Activated CD4-positive, alpha-beta T cell treated with anti-CD3 and anti-CD28 coated beads for 36 hours (primary cell): ENCODE measurements at places on chromosomes 2 and 18. TPM values are rescaled to one million over a fixed set of nuclear protein-coding genes. Genes with fewer than 3 reads are reported as not detected.

DNA sequence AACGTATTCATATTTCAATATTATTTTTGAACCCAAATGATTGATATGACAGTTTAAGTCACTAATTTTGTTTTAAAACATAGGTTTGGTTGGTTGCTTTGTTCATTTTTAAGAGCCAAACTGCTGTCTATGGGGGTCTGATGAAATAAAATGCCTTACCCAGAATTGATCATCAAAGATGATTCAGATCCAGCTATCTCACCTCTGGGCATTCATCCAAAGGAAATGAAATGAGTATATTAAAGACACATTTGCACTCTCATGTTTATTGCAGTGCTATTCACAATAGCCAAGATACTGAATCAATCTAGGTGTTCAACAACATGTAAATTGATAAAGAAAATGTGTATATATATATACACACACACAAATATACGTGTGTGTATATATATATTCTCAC, 326.9 kb upstream of the GULP1 start:
- H3K36me3 ChIP-seq, result no peaks in the 10 kb centered on the region
- no peaks in the 10 kb centered on the region for H3K27me3 ChIP-seq
- H3K4me1 ChIP-seq, result no peaks in the 10 kb centered on the region
- no peak for DNase-seq
- no peak overlapping the region for H3K27ac ChIP-seq

Gene SERPINB4
- total RNA-seq, result not detected

DNA sequence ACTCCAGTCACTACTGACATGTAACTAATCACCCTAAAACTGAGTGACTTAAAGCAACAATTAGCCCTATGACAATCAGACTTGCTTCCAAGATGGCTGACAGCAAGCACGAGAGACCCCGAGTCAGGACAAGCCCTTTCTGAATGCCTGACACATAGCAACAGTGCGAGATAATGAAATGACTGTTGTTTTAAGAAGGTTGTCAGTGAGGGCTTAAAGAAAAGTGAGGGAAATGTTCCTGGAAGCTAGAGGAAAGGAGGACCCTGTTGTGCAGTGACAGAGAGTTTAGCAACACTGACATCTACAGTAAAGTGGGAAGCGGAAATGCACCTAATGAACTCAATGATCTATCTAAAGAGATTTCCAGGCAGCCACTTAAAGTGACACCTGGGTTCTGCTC, 163.1 kb downstream of the STK39 start:
- no peak overlapping the region for H3K4me3 ChIP-seq
- H3K27me3 ChIP-seq, result no peaks in the 10 kb centered on the region
- peaks cover 13% of the 10 kb centered on the region for H3K36me3 ChIP-seq
- DNase-seq, result no peak
- H3K4me1 ChIP-seq, result peaks cover 16% of the 10 kb centered on the region
- no peak overlapping the region for H3K27ac ChIP-seq

Gene POMC
- 8.3 TPM for total RNA-seq

DNA sequence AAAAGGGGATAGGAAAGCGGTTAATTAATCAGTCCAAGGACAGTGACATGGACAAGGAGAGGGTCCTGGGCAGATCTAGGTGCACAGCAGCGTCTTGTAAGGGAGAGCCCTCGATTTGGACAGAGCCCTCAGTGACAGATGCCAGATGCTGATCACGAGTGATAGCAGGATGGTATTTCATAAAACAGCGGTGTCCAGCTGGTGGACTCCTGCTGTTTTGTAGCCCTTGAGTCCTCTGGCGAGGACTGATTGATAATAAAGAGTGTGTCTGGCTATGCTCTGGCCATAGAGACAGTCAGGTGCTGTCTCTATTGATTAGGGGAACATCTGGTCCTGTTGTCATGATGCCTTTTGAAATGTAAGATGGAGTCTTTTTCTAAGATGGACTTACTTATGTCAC, 180.7 kb downstream of the NCK2 start:
- no peaks in the 10 kb centered on the region for H3K27me3 ChIP-seq
- H3K36me3 ChIP-seq, result peaks cover 4% of the 10 kb centered on the region
- H3K4me3 ChIP-seq, result no peak overlapping the region
- H3K4me1 ChIP-seq, result peaks cover 60% of the 10 kb centered on the region
- DNase-seq, result no peak

DNA sequence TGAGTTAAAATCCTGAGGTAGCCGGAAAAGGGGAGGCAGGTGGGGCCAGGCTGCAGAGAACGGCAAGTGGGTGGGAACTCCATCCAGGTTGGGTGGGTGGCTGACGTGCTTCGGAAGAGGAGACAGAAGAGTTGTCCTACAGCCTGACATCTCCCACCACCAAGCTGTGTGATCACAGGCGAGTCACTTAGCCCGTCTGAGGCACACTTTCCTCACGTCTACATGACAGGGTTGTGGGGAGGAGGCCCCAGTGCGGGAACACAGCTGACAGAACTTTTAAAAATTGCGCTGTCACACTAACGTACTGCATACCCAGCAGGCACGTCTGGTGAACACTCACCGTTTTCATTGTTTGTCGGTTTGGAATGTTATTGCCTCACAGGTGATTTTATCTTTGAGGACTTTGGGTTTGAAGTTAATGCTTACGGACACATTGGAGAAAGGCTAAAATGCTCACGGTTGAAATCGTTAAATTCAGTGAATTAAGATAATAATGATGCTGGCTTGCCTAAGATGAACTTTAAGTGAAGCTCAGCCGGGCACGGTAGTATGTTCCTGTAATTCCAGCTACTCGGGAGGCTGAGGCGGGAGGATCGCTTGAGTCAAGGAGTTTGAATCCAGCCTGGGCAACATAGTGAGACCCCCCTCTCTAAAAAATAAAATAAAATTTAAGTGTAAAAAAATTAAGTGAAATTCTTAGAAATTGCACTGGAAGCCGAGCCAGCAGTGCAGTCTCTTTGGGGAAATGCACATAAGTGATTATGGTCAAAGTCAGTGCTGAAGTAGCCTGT, 8.9 kb downstream of the EMILIN2 start:
- peak; percentile 41 for DNase-seq
- H3K4me3 ChIP-seq, result no peak overlapping the region
- H3K36me3 ChIP-seq, result no peaks in the 10 kb centered on the region

DNA sequence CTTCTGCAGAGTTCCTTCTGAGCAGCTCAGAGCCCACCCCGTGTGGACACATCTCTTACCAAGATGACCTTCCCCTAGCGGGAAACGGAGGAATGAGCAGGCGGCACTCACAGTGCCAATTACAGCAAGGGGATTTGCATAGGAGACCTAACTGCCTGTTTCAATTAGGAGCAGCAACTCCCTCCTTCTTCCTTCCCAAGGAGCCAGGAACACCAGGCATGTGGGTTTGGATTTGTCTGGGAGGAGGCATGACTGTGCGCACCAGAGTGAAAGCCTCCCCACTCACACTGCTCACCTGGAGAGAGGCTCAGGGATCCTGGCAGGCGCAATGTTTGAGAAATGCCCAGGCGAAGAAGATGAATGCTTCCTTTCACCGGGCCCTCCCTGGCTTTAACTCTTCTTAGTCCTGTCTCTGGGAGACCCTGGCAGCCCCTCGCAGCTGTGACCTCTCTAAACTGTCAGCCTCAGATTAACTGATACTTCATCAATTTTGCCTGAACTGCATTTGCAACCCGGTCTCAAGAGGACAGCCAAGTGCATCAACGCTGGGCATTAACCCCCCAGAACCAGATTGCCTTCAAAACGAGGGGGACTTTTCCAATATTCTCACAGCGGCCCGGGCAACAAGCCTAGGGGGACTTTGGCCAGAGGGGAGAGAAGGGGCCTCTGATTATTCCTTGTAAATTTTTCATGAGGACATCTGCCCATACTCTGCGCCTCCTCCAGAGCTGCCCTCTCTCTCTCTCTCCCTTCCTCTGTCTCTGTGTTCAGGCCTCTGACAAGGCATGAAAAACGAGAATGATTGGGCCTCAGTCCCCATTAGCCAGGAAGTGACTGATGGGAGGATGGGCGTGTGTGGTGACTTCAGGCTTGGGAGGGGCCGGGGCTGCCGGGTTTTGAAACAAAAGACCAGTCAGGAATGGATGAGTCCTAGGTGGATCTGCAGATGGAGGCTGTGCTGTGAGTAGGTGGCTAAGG, 93.8 kb downstream of the CMPK2 start:
- peaks cover 28% of the 10 kb centered on the region for H3K27me3 ChIP-seq
- no peaks in the 10 kb centered on the region for H3K36me3 ChIP-seq
- H3K4me3 ChIP-seq, result no peak overlapping the region
- no peak overlapping the region for H3K27ac ChIP-seq

DNA sequence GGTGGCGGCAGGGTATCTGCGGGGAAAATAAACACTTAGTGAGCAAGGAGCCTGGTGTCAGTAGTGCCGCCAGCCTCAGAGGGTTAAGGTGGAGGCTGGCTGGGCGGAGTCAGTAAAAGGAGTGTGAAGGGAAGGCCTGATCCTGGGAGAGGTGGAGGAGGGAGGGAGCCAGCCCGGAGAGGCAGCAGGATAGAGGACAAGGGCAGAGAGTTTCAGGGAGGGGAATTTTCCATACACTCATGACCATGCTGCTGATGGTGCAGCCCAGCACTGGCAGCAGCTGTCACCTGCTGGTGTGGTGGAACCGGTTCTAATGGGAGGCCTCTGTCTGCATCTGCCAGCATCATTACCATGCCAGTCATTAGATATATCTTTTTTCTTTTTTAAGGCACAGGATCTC, 2.0 kb upstream of the TEX44 start:
- H3K4me3 ChIP-seq, result no peak overlapping the region
- DNase-seq, result no peak
- H3K36me3 ChIP-seq, result no peaks in the 10 kb centered on the region
- no peaks in the 10 kb centered on the region for H3K27me3 ChIP-seq

DNA sequence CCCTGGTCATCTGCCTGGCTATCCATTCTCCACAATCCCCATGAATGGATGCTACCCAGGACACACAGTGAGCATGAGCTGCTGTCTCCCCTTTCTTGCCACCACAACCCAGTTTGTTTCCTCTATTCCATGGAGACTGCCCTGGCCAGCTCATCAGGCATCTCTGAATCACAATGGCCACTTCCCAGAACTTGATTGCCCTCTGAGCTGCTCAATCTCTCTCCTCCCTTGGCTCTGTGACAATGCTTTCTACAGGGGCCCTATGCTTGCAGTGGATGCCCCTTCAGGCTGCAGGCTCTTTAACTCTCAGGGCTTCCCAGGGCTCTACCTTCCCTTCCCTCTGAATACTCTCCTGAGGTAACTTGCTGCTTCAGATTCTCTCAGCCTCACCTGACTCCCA, 14.4 kb upstream of the SLC4A5 start:
- peaks cover 22% of the 10 kb centered on the region for H3K36me3 ChIP-seq
- DNase-seq, result no peak
- no peaks in the 10 kb centered on the region for H3K27me3 ChIP-seq
- H3K4me3 ChIP-seq, result no peak overlapping the region

GRCh38 chr2:45836740-45837139, 185.3 kb downstream of the PRKCE start:
- H3K27me3 ChIP-seq, result peaks cover 1% of the 10 kb centered on the region
- no peak for DNase-seq
- peaks cover 2% of the 10 kb centered on the region for H3K4me1 ChIP-seq
- H3K27ac ChIP-seq, result no peak overlapping the region
- no peak overlapping the region for H3K4me3 ChIP-seq
- H3K36me3 ChIP-seq, result no peaks in the 10 kb centered on the region

GRCh38 chr18:24075767-24076597, 61.4 kb downstream of the TTC39C start:
- H3K4me1 ChIP-seq, result peaks cover 45% of the 10 kb centered on the region
- peak overlapping the region; percentile 81 for H3K27ac ChIP-seq
- no peaks in the 10 kb centered on the region for H3K27me3 ChIP-seq
- H3K36me3 ChIP-seq, result peaks cover 33% of the 10 kb centered on the region
- H3K4me3 ChIP-seq, result peak overlapping the region; percentile 40

DNA sequence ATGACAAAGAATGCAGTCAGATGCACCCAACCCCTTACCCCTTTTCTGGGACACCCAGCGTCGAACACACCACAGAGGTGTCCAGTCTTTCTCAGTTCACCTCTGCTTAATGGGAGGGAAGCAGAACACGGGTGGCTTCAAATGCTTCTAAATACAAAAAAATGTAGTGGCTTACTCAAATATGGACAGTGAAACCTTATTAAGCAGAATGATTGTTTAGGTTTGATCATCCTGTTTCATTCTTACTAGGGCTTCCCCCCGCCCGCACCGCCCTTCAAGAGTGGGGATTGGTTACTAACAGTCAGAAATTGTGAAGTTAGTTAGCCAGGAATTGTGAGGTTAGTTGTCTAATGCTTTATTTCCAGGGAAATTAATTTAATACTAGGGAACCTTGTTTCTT, 21.6 kb downstream of the ATG16L1 start:
- H3K27ac ChIP-seq, result peak overlapping the region; percentile 69
- H3K36me3 ChIP-seq, result peaks cover 79% of the 10 kb centered on the region
- no peaks in the 10 kb centered on the region for H3K27me3 ChIP-seq
- no peak overlapping the region for H3K4me3 ChIP-seq

Gene FKBP7
- total RNA-seq, result 4.8 TPM

DNA sequence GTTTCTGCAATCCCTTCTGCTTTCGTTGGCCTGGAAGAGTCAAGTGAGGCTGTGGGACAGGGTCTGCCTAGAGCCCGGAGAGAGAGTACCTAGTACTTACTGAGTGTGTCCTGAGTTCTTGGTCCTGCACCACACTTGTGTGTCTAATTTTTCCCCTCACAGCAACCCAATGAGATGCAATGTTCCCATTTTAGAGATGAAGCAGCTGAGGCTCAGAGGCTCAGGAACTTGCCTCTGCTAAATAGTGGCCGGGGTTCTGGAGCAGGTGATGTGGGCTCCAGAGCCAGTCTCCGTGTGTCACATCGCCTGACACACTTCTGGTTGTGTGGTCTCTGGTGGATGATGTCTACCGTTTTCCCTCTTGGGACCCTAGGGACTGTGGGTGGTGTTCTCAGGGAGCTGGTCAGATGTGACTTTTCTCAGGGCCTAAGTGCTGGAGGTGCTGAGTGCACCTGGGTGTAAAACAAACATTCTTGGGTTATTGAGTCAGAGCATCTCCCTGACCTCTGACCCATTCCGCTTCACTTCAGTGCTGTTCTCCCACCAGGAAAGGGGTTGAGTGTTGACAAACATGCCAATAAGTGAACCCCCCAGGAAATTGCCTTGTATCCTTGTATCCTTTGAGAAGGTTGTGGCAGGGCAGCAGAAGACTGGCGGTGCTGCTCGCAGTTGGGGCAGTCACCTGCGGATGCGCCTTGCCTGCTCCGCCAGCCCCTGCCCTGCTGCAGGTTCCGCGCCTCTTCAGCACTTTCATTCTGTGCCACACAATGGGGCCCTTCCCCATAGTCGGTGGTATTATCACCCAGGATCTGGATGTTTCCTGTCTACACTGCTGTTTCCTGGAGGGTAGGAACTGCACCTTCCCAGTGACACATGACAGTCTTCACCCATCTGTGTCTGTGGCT, 32.1 kb downstream of the HK2 start:
- H3K4me1 ChIP-seq, result peaks cover 22% of the 10 kb centered on the region
- H3K4me3 ChIP-seq, result no peak overlapping the region
- no peak for DNase-seq
- no peaks in the 10 kb centered on the region for H3K27me3 ChIP-seq
- peaks cover 47% of the 10 kb centered on the region for H3K36me3 ChIP-seq

DNA sequence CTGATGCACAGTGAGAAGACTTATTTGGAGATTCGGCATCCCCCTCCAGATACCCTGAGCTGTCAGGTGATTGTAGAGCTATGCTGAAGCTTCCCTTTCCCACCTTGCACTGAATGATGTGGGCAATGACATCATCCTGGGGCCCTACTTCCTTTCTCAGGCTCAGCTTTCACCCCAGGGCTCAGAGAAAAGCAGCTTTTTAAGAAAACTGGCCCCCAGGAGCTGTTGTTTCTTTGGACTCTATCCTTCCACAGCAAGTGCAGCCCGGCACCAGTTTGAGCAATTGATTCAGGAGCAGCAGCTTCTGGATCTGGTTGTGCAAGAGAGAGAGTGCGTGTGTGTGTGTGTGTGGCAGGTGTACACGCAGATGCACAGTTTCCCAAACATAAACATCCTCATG, 251.3 kb downstream of the ANAPC1 start:
- H3K27me3 ChIP-seq, result peaks cover 19% of the 10 kb centered on the region
- no peak overlapping the region for H3K4me3 ChIP-seq
- H3K27ac ChIP-seq, result peak overlapping the region; percentile 45
- peak; percentile 61 for DNase-seq

Gene VIL1
- not detected for total RNA-seq
